Peyer's patch (tissue), 4 donors: ENCODE measurements at places on chromosomes 16 and 17. TPM values are rescaled to one million over a fixed set of nuclear protein-coding genes. Genes with fewer than 3 reads are reported as not detected.

NPIPB6 gene
- total RNA-seq = 11.4 TPM

CARHSP1 gene
- 35.4 TPM for total RNA-seq

- no peak for DNase-seq
These were observed 109.4 kb upstream of the AXIN2 start for GRCh38 chr17:65670667-65671371.

DNA sequence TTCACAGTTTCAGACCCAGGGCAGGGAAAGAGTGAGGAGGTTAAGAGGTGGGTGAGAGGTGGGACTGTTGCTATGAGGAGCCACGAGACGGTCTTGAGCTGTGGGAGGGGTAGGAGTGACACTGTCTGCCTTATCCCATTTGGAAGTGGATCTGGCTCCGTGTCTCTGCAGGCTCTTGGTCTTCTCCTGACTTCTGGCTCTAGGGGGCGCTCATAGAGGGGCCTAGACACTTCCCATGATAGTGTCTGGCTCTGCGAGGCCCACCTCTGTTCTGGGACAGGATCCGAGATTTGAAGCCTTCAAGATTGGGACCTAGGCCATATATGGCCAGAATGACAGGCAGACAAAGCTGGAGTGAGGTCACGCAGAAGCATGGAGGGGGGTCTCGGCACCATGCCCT, 204.5 kb downstream of the GSG1L start:
- no peak for DNase-seq

- no peak for DNase-seq
These were observed 42.4 kb downstream of the AMFR start for GRCh38 chr16:56382901-56383355.
